ENCODE measurements at places on chromosomes 7 and 10. TPM values are rescaled to one million over a fixed set of nuclear protein-coding genes. Genes with fewer than 3 reads are reported as not detected.

HSPA12A gene
- 9.1 TPM for total RNA-seq

- peak; percentile 44 for DNase-seq
These were observed 820 bp downstream of the WAC start for GRCh38 chr10:28533571-28534304.

DNA sequence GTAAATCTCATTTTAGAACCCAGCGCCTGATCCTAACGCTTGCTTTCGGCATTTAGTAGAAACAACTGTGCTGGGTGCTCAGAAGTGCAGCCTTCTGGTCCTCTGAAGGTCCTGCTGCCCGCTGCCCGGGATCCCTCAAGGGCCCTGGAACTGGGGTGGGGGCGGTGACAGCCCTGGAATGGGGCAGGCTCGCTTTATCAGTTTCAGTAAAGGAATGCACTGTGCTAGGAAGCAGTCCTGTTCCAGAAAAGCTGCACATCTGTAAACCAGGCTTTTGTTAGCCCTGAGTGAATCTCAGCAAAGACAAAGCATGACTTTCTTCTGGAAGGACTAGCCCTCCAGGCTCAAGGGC is 254.6 kb downstream of the TNS3 start:
- DNase-seq, result no peak

- DNase-seq, result no peak
These were observed 121.3 kb downstream of the ZNF248 start for GRCh38 chr10:37736120-37736519.

CCDC186 gene
- total RNA-seq, result 20.8 TPM

SEMA3C gene
- 136 TPM for total RNA-seq

Data from progenitor cell of endocrine pancreas (in vitro differentiated cells).